Spleen (tissue), 13 donors: ENCODE measurements at places on chromosomes 13 and 19.
A peak's percentile ranks its signal among the peaks of the same experiment; 100 is the strongest.

DNA sequence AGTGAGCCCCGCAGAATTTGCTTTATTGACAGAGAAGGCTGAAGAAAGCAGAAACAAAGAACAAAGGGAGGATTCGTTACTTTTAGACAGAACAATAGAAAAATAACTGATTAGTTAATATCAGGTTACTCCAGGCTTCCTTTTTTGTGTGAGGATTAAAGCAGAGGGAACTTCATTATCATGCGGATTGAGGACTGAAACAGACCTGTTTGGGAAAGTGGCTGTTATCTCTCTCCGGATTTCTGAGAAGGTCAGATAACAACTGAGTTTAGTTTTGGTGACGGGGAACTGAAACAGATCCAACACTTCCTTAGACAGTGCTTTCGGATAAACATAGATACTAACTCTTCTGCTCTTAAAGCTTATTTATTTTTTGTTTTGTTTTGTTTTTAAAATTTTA is 246.4 kb upstream of the ZNF507 start:
- no peak for DNase-seq

DNA sequence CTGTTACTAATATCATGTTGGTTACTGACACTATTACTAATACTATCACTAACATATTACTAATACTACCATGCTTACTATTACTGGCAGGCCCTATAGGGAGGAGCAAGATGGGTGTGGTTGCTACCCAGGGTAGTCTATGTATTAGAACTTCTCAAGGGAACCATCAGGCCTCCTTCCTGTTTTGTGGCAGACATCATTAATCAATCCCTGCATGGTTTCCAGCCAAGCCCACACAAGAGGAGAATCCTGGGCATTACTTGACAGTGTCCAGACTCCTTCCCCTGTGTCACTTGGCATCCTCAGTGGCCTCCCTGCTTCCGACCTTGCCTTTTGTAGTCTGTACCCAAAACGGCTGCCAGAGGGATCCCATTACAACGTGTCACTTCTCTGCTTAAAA is 8.9 kb downstream of the HAS1 start:
- no peak for DNase-seq

- no peak for DNase-seq
These were observed 23.5 kb downstream of the CDADC1 start for GRCh38 chr13:49271264-49271663.

- DNase-seq, result no peak
These were observed 4.4 kb upstream of the ATP1A3 start for GRCh38 chr19:41998246-41999020.

DNA sequence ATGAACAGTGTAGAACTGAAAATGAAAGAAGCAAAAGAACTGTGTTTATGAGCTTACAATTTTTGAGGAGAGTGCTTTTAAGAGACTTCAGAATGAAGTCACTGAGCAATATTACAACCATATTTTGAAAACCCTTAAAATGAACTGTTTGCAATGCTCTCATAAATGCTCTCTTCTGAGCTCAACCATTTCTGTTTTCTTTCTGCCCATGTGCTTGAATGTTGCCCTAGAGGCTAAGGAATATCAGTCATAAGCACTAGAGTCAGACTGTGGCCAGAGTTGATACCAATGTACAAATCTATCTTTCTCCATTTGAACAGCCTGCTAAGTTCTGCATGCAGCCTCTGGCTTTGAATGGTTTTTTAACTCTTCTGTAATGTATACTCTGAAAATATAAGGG is 1092.8 kb downstream of the PCDH9 start:
- DNase-seq, result no peak

- no peak for DNase-seq
These were observed 89.7 kb downstream of the DCT start for GRCh38 chr13:94389604-94390351.

DNA sequence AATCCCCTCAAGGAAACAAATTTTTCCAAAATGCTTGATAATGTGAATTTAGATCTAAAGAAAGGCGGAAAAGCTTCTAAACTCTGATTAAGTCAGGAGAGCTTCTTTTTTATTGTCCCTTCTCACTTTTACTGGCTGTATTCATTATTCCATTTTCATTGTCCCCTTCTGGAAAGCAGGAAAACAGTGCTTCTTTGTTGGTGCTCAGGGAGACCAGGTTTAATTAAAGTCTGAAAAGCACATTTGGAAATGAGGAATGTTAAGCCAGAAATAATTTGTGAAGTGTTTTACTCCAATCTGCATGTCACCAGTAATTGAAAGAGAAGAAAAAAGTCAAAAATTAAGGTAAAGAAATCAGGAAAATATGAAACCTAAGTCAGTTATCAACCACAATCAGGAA is 43.5 kb upstream of the TSC22D1 start:
- no peak for DNase-seq

DNA sequence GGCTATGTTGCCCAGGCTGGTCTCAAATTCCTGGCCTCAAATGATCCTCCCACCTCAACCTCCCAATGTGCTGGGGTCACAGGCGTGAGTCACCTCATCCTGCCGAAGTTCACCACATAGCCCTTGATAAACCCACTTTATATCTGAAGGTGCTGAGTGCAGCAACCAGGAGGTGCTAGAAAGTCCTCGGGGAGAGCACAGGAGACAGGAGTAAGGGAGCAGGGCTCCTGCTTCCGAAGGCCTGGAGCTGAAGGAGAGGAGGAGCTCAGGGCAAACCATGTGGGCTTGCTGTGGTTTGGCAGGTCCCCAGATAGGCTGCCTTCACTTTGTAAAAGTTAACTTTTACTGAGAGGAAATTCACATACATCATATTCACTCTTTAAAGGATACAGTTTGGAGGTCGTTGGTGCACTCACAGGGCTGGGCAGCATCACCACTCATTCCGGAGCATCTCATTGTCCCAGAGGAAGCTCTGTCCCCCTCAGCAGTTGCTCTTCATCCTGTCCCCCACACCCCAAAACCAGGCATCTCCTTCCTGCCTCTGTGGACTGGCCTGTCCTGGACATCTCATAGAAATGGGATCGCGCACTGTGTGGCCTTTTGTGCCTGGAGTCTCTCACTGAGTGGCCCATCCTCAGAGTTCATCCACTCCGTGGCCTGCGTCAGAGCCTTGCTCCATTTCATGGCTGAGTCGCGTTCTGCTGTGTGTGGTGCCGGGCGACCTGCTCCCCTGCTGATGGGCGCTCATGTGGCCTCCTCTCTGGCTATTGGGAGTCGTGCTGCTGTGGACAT is 49.5 kb downstream of the KDM4B start:
- peak; percentile 42 for DNase-seq

GRCh38 chr13:109400209-109400608 is 386.2 kb downstream of the IRS2 start:
- peak; percentile 83 for DNase-seq

- DNase-seq, result no peak
These were observed 43.8 kb downstream of the C13orf42 start for GRCh38 chr13:51067210-51067701.

- no peak for DNase-seq
These were observed 30.3 kb upstream of the PDCD5 start for GRCh38 chr19:32550666-32551065.

DNA sequence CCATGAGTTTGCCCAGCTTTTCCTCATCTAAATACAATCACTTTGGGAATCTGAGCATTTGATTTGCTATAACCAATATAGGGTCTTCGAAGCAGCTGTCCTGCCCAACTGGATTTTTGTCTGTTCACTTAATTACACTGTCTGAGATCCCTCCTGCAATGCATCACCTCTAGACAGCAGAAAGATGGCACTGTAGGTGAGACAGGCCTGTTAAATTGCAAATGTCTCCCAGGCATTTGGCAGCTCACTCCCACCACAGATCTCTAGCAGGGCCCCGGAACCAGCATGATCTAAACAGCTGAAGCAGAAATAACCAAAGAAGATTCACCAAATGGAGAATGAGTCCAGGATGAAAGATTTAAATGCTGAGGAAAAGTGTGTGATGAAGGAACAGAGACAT is 41.9 kb upstream of the SERPINE3 start:
- no peak for DNase-seq

GRCh38 chr13:58254943-58255342 is 623.4 kb downstream of the PCDH17 start:
- no peak for DNase-seq

DNA sequence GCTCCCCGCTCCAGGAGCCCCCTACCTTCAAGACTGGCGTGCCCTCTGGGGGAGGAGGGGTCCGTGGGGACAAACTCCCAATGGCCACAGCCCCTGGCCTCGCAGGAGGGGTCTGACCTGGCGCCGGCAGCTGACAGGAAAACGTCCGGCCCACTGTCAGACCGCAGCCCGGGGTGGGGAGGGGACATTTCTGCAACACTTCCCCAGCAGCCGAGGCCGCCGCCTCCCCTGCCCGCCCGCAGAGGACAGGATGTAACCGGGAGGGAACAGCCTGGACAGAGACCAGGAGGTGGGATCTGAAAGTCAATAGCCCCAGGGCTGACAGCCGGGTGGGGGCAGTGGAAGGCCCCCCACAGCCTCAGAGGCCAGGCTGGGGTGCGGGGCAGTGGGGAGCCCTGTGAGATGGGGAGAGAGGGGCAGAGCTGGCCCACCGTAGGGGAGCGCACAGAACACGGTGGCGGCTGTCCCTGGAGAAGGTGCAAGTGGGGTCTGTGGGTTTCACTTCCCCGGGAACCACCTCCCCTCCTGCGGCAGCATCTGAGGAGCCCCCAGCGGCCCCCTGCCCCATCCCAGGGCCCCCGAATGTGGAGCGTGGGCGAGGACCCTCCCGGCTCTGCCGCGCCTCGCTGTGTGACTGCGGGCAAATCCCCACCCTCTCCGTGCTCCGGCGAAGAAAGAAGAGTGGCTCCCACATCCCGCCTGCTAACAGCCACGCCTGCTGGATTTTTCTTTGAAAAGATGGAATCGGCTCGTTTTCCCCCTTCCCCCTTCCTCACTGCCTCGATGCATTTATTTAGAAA is at the start of gene PEAK3:
Gene PEAK3, minus strand, starts transcription at position 114 of the 800 bp plus-strand sequence. CDS start 1,244 bp downstream, outside the sequence.
- peak; percentile 98 for DNase-seq

GRCh38 chr13:49400755-49401659 is 42.9 kb downstream of the CAB39L start:
- DNase-seq, result no peak

DNA sequence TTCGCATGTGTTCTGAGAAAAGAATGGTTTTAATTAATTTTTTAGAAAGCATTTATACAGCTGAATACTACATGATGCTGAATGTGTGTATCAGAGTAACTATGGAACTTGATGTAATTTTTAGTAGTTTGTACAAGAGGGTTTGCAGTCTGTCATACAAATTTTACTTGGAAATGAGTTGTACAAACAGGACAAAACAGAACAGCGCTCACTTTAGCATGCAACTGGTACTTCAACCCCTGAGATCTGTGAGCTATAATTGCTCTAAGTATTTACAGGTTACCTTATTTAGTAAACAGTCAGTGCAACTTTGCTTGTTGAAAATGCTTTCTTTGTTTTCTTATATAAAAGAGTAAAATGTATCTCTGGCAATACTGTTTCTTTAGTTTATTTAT is 706 bp downstream of the TNFRSF19 start:
- no peak for DNase-seq

- no peak for DNase-seq
These were observed 25.8 kb upstream of the TINCR start for GRCh38 chr19:5593343-5594255.

GRCh38 chr13:85536706-85537105 is 262.5 kb downstream of the SLITRK6 start:
- no peak for DNase-seq

DNA sequence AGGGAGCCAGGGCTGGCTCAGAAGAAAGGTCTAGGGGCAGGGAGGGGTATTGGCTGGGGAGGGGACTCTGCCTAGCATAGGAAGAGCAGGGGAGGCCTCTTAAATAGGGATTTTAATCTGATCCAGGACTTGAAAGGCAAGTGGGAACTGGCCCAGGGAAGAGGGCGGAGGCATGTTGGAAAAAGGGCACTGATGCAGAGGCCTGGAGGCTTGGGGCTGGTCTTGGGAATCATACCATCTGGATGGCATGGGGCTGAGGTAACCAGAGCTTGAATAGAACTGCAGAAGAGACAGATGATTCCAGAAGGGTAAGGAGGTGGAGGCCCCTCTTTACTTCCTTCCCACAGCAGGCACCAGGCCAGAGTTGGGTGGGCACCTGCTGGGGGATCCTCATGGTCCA is 29.1 kb downstream of the CERS4 start:
- DNase-seq, result no peak

DNA sequence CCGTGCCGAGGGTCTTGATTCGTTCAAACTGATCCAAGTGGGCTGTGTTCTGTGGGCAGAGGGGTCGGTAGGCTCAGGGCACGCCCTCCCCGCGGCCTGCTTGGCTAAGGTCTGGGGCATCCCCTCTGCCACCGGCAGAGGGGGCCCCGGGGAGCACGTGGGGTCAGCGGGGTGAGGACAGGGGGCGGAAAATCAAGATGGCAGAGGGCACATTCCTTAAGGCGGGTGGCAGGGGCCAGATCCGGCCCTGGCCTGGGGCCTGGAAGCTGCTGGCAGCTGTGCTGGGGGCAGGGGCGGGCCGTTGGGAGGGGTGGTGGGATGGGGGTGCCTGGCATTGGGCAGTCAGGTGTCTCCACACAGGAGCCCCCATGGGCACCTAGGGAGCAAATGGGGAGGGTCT is 10.7 kb downstream of the PRKACA start:
- no peak for DNase-seq

GRCh38 chr19:38277549-38277948 is 13.2 kb downstream of the SPINT2 start:
- no peak for DNase-seq

DNA sequence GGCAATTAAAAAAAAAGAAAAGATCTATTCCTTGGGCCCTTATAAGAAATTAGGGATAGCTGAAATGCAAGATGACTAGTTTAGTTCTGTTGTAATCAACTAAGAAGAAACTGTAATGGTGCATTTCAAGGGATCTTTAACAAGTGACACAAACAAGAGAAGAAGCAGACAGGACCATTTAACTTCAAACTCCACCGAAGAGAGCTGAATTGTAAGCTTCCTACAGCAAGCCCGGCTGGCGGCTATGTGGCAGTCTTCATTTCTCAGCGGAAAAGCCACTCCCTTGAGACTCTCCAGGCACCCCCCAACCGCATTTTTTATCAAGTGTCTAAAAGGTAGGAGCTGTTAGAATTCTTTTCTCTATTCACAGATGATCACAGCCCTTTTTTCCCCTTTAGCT is 305.2 kb upstream of the ZNF507 start:
- DNase-seq, result no peak

GRCh38 chr19:45352914-45353796 is 12.6 kb downstream of the KLC3 start:
- DNase-seq, result no peak

DNA sequence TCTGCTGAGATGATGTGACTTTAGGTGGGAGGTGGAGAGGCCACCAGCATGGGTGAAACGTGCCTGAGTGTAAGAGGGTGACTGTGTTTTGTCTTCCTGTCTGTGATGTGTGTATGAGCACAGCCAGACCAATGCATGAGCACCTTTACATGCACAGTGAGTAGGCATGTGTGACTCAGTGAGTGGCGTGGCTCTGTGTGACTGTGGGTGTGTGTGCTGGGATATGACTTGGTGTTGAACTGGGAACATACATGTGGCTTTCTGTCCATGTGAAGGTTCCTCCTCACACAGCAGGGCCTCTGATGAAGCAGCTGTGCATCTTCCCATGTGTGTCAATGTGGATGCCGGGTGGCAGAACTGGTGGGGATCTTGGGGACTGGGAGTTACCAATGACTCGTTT is 19.9 kb upstream of the LGALS13 start:
- no peak for DNase-seq

- peak; percentile 94 for DNase-seq
These were observed 2.0 kb upstream of the ARHGAP45 start for GRCh38 chr19:1064661-1065605.

- DNase-seq, result no peak
These were observed 166.8 kb downstream of the SLITRK5 start for GRCh38 chr13:87837946-87838345.

- no peak for DNase-seq
These were observed 17.3 kb upstream of the CLDN10 start for GRCh38 chr13:95535243-95535642.

GRCh38 chr13:24275041-24275440 is 34.3 kb upstream of the C1QTNF9 start:
- DNase-seq, result no peak
